Stimulated activated CD8-positive, alpha-beta memory T cell treated with anti-CD3 and anti-CD28 coated beads, Interleukin-15, amount 100 ng/mL, for 4 hours (primary cell): ENCODE measurements at places on chromosomes 12 and 14.

DNA sequence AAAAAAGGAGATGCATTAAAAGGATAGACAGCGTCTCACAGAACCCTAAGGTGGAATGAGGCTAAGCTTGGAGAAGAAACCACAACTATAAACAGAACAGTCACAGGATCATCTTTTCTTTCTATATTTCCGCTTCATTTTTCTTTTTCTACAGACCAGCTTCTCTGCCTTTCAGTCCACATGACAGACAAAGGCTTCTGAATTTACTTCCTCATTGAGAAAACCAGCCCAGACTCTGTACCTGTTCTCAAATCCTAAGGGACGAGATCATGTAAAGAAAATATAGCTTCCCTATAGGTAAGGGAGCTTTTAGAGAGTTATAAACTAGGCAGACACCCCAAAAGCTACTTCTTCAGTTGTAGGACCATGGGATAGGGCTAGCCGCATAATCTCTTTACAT, 17.4 kb downstream of the SGPP1 start:
- no peak for DNase-seq

GRCh38 chr12:100992194-100992593, 197.6 kb downstream of the ANO4 start:
- DNase-seq = no peak

DNA sequence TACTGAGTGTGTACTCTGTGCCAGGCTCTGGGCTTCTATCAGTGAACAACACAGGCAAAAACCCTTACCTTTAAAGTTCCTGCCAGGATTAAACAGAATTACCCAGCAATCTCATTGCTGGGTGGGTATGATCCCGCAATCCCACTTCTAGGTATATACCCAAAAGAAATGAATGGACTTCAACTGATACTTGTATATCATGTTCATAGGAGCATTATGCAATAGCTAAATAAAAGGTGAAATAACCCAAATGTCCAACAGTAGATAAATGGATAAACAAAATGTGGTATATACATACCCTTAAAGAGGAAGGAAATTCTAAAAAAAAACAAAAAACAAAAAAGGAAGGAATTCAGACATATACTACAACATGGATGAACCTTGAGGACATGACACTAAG, 14.7 kb downstream of the DAZAP2 start:
- no peak for DNase-seq

- no peak for DNase-seq
Observed at GRCh38 chr12:27257104-27257843, 13.2 kb downstream of the STK38L start.

GRCh38 chr12:8127138-8127537, 3.7 kb downstream of the CLEC4A start:
- no peak for DNase-seq

GRCh38 chr12:31922341-31923062, 36.7 kb upstream of the RESF1 start:
- DNase-seq = no peak

DNA sequence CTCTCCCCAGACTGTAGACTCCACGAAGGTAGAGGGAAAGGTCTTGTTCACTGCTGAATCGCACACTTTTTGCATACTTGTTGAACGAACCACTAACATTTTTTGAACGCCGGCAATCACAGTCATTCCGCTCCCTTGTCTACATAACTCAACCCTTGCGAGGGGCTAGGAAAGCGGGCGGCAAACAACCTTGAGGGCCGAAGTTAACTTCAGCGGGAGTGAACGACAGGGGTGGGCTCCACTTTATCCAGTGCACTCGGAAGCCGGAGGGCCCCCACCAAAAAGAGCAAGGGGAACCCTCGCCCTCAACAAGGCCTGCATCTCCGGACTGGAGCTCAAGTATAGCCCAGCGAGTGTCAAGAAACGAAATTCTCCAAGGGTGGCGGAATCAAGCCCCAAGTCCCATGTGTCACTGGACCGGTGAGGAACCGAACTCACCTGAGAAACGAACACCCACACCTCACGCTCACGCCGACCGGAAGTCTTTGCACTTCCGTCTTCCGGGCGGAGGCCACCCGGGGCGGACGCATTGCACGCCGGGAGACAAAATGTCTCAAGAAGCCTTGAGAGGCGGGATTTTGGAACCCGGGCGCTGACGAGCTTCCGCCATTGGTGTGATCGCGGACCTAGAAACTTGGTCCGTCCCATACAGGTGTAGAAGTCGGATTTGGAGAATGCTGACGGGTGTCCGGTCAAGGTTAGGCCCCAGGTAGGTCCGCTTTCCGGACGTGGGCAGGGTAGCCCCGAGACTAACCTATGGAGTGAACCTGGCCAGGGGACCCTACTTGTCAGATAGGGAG, at the start of gene LLPH:
TSS of gene LLPH (minus strand) at position 484 of the 800 bp plus-strand sequence. CDS start 1,644 bp downstream, outside the sequence.
- DNase-seq = peak; percentile 75

DNA sequence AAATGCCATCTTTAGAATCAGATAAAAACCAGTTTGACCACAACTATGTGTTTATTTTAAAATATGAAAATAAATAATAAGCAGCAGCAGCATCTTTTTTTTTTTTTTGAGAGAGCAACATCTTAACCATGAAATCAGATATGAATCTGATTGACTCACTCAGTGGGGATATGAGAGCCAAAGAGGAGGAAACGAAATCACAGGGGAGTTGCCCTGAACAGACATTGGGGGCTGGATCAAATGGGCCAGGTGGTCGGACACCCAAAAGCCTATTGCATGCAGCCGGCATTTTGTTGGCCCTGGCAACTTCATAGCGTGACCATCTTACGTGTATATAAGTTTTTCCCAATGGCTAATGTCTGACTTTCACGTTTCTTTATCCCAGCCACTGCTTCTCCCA, 321.1 kb downstream of the NPAS3 start:
- no peak for DNase-seq

GRCh38 chr12:67319936-67320335, 50.8 kb downstream of the CAND1 start:
- DNase-seq = no peak

GRCh38 chr14:96273629-96274028, 17.6 kb downstream of the BDKRB1 start:
- DNase-seq = no peak

- DNase-seq = no peak
Observed at GRCh38 chr14:96806836-96807235, 9.7 kb downstream of the VRK1 start.

- DNase-seq = no peak
Observed at GRCh38 chr14:58108717-58109116, 43.3 kb downstream of the ARMH4 start.

- no peak for DNase-seq
Observed at GRCh38 chr12:49832836-49833421, 4.7 kb upstream of the NCKAP5L start.

DNA sequence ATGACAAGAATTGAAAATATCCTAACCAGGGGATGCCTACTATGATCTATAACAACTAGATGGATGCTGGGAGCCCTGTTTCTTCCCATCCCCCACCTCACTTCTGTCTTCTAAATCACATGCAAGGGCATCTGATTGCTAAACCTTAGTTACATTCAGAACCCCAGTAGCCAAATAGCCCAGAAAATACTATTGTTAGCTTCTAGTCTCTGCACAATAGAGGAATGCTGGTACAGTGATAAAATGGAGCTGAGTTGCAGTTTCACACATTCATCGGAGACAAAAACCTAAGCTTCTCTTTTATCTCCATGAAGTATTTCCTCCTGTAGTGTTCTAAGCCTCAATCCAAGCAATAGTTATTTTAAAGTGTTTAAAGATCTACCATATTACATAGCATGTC, 942.9 kb downstream of the RPS29 start:
- DNase-seq = no peak

DNA sequence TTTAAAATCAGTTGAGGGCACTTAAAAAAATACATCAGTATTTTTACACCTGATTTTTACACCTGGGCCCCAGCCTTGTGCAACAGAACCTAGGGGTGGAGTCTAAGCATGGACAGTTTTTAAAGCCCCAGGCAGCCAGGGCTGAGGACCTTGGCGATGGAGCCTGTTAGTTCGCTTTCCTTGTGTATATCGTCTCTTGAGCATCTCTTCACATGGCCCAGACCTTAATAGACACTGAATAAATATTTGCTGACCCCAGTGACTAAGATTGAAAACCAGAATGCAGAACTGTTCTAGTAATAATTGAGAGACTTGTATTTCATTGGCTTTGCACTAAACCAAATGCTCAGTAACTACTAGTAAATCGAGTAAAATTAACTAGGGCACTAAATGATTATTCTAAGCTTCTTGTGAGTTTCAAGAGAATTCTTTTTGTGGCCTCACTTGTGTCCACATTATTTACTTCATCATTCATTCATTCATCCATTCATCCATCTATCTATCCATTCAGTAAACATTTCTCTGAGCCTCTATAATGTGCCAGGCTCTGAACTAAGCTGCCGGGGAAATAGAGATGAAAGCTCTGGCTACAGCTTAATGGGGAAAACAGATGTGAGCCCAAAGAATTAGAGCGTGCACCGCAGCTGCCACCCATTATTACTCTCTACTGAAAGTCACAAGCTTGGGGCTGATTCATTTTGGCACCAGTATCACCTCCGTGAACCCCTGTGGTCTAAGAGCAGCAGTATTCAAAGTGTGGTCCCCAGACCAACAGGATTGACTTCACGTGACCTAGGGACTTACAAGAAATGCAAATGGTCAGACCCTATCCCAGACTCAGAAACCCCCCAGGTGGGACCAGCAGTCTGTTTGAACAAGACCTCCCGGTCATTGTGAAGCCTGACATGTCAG, 30.7 kb upstream of the BCL7A start:
- no peak for DNase-seq

DNA sequence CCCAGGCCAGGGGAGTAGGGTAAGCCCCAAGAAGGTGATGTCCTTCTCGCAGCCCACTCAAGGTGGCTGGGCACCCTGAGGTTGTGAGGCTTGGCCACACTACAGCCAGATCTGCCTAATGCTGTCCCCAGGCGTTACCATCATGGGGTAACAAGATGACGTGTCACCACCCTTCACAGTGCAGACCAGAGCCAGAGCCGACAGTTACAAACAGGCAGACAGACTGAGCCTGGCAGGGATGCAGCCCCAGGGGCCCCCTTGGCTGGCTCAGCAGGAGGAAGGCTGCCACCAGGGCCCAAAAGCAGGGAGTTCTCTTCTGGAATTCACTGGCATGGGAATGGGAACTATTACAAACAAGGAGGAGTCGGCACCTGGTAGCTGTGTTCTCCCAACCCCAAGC, 302.7 kb upstream of the NOS1 start:
- no peak for DNase-seq

- DNase-seq = no peak
Observed at GRCh38 chr14:88683119-88683518, 109.6 kb downstream of the EML5 start.

DNA sequence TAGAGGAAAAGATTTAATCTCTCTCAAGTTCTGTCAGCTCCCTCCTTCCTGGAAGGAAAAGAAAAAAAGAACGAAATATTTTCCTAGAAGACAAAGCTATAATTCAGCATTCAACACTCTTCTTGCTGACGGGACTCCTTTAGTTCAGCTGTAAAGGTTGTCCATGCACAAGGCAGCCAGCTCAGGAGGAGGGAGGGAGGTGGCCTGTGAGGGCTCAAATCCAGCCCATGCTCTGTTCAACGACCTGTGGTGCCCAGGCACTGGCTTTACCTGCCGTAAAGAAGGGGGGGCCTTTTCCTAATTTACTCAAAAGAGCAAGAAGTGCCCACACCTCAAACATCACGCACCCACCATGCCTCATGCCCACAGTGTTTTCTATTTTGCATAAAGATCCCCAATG, 109.3 kb downstream of the TMTC1 start:
- no peak for DNase-seq

DNA sequence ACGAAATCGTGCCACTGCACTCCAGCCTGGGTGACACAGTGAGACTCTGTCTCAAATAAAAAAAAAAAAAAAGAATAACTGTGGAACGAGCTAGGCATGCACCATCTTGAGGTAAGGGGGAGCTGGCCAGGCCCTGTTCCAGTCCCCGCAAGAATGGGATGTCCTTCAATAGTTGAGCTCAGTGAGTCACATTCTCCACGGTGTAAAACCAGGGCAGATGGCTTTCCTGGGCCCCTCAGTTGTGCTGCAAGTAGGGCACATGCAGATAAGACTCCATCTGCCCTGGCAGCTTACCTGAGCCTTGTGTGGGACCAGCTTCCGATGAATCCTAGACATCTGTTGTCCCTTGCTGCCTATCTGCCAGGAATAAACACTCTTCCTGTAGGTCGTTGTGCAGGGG, 312.1 kb downstream of the VRK1 start:
- DNase-seq = no peak

DNA sequence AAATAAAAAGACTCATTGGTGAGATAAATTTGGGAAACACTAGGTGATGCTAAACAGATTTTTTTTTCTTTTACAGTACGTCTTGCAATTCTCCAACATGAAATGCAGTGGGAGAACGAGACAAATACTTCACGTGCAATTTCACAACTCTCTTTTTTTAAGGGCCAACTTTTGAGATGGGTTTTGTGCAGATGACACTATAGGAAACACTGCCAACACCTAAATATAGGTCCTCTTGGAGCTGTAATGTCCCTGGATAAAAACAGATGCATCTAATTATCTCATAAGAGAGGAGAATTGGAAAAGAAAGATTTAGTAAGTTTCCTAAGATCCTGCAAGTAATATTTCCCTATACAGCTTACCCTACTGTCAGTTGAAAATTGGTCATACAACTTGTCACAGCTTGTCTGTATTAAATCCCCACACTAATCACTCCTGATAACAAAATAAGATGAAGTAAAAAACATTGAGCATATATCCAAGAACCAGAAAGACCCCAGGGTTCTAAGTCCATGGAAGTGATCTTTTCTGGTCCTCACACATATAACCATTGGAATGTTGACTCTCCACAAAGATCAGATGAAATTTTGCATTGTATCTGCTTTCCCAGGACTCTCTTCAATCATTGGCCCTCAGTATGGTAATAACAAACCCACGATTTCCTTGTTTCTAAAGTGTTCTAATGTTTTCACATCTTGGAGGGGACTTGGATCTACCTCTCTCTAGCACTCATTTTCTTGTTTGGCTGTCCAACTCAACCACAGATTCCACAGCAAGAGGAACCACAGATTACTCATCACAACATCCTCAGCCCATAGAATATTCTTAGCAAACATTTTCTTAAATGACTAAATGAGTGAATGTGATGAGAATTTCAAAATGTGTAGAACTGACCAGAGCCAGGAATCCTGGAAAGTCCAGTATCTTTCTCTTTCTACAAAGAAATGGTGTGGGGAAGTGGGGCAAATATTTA, 769.4 kb upstream of the USP15 start:
- no peak for DNase-seq

GRCh38 chr12:15152456-15152855, 68.8 kb downstream of the RERG start:
- DNase-seq = no peak
